EL (cell line): ENCODE measurements at places on chromosomes 4 and X.

DNA sequence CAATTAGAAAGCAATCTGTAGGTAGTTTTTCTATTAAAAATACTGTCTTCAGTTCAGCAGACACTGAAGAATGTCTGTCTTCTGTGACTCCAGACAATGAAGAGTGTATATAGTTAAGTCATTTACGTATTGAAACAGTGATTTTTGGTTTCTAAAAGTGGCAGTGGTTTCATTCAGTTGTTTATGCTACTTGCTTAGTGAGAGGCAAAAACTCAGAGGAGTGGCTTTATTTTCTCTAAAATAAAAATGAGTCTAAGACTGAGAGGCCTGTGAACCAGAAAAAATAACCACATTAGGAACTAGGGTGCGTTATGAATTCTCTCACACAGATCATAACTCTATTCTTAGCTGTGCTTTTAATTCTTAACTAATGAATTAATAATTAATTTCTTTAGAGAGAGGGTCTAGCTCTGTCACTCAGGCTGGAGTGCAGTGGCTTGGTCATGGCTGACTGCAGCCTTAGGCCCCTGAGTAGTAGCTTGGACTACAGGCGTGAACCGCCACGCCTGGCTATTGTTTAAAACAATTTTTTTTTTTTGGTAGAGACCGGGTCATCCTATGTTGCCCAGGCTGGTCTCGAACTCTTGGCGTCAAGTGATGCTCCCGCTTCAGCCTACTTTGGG, 31.4 kb downstream of the FREM3 start:
- no peak for DNase-seq

DNA sequence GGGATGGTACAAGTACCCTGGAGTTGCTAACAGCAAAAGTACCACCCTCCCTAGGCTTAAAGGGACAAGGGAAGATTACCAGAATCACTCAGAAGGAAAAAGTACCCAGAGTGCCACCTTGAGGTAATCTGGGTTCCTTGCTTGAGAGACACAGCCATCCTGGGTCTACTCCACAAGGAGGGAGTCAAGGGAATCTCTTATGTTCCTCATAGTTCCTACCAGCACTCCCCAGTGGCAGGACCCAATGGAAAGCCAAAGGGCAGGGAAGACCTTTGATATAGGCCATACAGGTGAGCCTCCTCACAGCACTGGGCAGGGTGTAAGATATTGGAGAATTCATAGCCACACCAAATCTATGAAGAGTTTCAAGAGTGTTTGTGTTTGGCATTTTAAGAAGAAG, 5.7 kb downstream of the IL2 start:
- DNase-seq, result peak; percentile 19

GRCh38 chrX:9927698-9928482, 39.3 kb upstream of the CLDN34 start:
- no peak for DNase-seq

GRCh38 chr4:88353324-88353723, 25.3 kb upstream of the HERC6 start:
- DNase-seq, result no peak
